Stimulated activated effector memory CD8-positive, alpha-beta T cell treated with anti-CD3 and anti-CD28 coated beads, Interleukin-12 subunit alpha, Interleukin-12 subunit beta, amount 100 ng/mL, for 72 hours (primary cell): ENCODE measurements at places on chromosomes 4 and X.

GRCh38 chr4:176676901-176677300, 115.8 kb downstream of the VEGFC start:
- no peak for DNase-seq

- no peak for DNase-seq
Observed at GRCh38 chrX:69031971-69032391, 133.3 kb downstream of the PJA1 start.

GRCh38 chr4:67877086-67877485, 6.7 kb downstream of the TMPRSS11D start:
- no peak for DNase-seq

DNA sequence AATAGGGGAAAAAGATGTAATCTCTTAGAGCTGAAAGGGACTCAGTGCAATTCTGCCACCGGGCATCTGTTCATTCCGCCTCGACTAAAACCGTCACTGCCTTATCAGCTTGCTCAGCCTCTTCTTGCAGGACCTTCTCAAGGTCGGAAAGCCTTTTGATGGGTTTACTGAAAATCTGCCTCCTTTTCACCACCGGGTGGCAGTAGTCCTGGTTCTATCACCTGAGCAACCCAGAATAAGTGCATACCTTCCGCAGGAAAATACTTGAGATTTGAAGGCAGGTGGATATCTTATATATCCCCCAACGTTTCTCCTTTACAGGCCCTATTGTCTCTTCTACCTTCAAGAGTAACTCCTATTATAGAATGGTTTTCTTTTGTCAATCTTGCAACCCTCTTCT, 103.4 kb upstream of the PAK3 start:
- no peak for DNase-seq

- no peak for DNase-seq
Observed at GRCh38 chr4:70619288-70619687, 9.3 kb upstream of the ENAM start.

- no peak for DNase-seq
Observed at GRCh38 chr4:52110171-52110570, 59.1 kb downstream of the SPATA18 start.

GRCh38 chr4:27666943-27667342, 806.3 kb downstream of the STIM2 start:
- no peak for DNase-seq

GRCh38 chr4:22356987-22357596, 158.8 kb downstream of the ADGRA3 start:
- no peak for DNase-seq

DNA sequence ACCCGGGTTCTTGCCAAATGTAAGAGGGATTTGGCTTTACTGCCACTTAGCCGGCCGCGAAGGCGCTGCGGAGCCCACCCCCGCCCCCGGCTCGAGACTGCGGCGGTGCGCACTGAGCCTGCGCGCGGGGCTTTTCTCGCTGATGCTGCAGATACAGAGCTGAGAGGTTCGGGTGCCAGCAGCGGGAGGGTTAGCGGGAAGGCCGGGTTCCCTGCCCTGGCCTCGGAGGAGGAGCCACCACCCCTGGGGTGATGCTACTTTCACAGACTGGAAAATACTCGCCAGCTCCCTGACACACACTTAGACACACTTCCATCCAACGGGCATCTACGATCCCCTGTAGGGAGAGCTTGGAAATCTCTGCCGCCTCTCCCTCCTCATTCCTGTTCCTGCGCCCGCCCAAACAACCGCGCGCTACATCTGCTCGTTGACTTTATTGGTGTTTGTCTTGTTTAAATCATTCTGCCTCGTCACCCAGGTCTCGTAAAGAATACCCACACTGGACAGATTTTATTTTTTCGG, 2.1 kb upstream of the PCDH7 start:
- DNase-seq = no peak

GRCh38 chr4:100009490-100009889, 59.4 kb upstream of the H2AZ1 start:
- no peak for DNase-seq

- no peak for DNase-seq
Observed at GRCh38 chr4:74376888-74377483, 12.0 kb downstream of the EREG start.

DNA sequence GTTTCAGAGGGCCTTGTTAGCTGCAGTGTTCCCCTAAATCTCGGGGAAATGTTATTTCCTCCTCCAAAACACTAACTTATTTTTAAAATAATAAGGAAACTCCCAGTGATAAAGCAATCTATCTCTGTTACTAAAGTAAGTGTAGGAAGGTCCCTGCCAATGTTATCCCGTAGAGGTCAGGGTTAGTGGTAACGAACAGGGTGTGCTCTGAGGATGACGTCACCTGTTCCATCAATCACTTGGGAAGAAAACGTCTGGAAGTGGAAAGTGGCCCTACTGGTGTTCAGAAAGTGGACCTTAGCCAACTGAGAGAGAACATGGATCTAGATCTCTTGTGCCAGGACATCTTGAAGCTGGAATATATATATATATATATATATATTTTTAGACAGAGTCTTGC, 249.5 kb downstream of the BCOR start:
- DNase-seq = no peak

DNA sequence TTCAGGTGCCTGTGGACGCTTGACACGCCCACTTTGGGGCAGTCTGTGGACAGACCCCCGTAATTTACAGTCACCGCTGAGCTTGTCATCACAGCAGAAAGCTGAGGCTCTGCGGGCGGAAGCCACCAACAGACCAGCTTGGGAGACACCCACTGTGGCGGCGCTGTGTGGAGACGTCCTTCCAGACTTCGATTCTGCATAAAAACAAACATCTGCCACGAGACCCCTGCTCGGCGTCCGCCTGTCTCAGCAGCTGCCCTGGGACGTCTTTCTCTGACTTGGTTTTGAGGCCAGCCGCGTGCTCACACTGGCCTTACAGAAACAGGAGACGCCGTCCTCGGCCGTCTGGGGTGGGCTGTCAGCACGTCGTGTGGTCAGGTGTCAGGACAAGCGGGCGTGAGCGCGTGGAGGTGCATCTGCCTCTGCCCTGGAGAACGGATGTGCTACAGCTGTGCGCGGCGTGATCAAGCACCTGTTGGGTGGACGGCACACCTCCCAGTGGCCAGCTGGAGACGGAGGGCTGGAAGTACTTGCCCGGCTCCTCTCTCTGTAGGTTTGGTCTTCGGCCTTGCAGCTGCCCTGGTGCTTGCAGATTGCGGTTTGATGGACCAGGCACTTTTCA, 37.5 kb downstream of the PIGG start:
- DNase-seq = no peak

DNA sequence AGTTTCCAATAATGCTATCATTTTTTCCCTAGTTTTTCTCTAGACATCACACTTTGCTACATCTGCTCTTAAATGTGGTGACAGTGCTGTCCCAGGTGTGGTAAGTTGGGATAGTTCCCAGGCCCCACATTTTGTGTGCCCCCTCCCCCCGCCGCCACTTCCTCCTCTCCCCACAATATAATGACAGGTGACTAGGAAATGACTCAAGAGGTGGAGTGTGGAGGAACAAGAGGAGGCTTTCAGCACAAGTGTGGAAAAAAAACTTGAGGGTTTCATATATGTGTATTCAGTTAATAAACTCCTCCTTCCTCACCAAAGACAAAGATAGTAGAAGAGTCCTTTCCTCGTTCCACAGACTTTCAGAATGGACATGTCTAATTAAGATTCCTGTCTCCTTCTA, 18.3 kb upstream of the IL21 start:
- no peak for DNase-seq

DNA sequence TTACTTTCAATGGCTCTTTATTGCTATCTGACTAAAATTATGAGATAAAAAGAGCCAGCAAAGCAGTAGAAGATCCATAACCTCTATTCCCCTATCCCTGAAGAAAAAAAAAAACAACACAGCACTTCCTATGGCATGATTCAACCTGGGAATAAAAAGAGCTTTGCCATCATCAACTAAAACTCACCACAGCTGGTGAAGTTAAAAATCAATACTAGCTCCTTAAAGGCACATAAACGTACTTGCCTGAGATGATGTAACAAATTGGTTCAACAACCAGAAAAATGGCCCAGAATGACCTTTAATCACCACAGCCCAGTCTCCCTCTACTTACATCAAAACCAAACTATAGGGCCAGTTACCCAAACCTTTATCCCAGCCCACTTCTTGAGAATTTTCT, 153.8 kb downstream of the MAML3 start:
- no peak for DNase-seq

DNA sequence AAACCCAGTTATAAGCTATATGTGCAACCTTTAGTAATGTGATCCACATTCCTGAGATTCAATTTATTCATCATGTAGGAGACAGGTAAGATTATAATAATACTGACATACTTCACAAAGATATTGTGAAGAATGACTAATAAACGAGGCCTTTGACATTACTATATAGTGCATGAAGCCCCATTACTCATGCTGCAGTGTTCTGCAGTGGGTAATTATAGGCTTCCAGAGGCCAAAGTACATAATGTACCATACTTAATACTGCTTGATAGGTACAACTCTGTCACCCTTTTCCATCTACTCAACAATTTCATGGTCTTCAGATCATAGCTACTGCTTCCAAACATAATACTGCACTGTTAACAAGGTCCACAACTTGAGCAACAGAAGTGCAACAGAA, 68.9 kb downstream of the COL25A1 start:
- no peak for DNase-seq

DNA sequence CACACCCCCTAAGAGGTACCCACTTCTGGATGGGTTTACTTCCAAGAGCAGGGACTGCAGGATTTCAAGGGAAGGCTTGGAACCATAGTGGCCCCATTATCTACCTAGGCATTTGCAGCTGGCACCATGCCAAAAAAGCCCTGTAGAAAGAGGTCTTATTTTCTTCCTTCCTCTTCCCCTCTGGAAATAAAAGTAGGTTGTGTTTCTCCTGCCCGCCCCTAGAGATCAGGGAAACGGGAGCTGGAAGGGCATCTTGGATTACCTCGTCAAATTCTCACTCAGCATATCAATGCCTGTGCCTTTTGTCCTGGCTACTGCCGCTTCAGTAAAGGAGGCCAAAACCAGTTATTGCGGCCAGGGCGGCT, 1.6 kb downstream of the SCD5 start:
- no peak for DNase-seq

DNA sequence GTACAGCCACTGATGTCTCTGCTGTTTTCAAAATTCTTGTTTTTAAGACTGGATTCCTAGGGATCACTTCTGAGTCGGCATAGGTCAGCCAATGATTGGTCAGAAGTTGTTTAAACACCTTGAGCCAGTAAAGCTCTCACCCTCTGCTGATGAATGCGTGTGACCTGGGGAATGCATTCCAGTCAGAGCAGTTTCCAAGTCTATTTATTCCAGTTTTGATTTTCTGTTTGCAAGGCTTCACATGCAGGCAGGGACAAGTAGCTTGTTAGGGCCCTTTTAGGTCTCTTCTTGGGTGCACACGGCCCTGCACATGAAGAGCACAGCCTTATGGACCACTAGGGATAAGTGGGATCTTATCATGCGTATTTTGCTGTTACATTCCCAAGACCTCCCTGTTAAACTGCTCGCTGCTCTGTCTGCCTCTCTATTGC, 47.0 kb downstream of the KLHL15 start:
- no peak for DNase-seq
